NCI-H1092 (cell line): ENCODE measurements at places on chromosomes 16 and 17.

GRCh38 chr16:78669994-78670393 lies 570.5 kb downstream of the WWOX start:
- no peak for DNase-seq

DNA sequence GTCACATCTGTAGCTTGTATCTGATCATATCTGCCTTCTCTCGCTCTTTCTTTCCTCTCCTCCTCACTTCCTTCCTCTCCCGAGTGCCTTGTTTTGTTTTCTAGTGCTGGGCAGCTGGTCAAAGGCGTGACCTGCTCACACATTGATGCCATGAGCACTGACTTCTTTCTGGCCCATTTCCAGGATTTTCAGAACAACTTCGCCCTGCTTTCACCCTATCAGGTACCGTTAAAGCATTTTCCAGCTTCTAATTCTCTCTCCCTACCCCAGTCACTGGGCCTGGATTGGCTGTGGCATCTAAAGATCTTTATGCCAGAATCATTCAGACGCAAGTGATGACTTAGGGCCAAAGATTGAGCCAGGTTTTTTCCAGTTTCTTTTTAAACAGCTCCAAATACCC lies 55.5 kb downstream of the OTOA start:
- no peak for DNase-seq

DNA sequence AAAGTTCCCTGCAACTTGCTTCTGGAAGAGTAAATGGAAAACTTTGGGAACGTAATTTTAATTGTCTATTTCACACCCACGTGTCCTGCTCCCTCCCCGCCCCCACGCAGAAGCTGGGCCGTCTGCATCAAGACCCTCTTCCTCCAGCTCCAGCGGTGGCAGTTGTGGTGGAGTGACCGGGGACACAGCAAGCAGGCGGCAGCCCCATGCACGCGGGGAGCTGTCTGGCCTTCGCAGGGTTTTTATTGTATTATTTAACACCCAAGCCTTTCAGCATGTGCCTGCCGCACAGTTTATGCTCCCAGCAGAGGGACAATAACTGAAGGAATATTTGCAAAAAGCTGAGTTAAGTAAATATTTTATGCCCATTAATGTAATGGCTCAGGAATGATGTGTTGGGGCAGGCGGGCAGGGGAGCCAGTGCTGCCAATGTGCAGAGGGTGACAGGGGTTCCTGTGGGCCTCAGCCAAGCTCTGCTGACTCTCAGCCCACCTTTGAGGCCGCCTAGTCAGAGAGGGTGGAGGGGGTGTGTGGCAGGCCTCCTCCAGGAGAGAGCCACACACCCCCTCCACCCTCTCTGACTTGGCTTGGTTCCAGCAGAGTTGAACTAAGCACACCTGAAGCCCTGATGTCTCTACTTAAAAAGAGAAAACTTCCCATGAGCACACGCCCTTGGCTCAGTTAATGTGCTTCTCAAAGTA lies 32.4 kb upstream of the ENPP7 start:
- DNase-seq: no peak

DNA sequence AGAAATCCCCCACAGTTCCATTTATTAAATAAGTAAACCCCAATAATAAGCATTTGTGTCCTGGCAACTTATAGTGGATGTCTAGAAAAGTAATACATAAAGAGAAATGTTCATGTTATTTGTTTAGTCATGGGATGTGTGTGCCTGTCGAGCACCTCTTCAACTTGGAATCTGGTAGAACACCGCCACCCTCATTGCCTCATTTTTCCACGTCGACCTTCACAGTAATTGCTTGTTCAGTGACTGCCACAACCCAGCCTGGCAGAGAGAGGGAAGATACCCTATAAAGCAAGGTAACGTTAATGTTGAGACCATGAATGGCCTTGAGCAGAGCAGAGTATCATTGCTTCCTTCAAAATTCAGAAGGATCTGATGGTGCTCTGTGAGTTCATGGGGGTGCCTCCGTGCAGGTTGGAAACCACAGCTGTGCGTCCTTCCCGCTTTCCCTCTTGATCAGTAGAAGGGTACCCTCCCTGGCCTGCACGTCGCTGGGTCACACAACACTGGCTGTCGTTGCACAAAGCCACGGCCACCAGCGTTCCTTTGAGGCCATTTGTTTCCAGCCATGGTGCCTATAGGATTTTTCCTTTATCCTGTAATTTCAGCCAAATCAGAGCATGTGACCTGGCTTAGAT lies 3.7 kb upstream of the DNASE1 start:
- no peak for DNase-seq

GRCh38 chr16:49763826-49764225 lies 92.1 kb downstream of the ZNF423 start:
- no peak for DNase-seq

DNA sequence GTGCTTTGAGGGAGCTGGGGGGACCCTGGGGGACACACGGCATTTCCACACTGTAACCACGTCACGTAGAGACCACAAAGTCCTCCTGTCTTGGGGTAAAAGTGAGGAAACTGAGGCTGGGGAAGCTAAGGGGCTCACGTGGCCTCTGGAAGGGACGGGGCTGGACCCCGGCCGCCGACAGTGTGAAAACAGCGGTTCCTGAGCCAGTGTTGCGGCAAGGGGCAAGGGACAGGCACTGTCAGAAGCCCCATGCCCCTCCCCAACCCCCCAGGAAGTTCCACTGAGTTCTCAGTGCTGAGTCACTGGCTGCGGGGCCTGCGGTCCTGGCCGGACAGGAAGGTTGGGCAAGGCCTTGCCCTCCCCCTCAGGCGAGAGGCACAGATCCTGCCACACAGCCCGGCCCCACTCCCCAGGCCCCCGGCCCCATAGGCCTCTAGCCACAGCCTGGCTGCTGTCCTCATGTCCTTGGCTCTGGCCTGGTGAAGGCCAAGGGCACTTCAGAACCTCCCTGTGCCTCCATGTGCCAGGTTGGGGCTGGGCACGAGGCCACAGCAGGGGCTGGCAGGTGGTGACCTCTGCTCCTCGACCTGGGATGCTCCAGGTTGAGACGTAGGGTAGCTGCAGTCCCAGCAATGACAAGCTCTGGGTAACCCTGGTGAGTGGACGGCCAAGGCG lies 5.0 kb upstream of the CCDC57 start:
- no peak for DNase-seq

DNA sequence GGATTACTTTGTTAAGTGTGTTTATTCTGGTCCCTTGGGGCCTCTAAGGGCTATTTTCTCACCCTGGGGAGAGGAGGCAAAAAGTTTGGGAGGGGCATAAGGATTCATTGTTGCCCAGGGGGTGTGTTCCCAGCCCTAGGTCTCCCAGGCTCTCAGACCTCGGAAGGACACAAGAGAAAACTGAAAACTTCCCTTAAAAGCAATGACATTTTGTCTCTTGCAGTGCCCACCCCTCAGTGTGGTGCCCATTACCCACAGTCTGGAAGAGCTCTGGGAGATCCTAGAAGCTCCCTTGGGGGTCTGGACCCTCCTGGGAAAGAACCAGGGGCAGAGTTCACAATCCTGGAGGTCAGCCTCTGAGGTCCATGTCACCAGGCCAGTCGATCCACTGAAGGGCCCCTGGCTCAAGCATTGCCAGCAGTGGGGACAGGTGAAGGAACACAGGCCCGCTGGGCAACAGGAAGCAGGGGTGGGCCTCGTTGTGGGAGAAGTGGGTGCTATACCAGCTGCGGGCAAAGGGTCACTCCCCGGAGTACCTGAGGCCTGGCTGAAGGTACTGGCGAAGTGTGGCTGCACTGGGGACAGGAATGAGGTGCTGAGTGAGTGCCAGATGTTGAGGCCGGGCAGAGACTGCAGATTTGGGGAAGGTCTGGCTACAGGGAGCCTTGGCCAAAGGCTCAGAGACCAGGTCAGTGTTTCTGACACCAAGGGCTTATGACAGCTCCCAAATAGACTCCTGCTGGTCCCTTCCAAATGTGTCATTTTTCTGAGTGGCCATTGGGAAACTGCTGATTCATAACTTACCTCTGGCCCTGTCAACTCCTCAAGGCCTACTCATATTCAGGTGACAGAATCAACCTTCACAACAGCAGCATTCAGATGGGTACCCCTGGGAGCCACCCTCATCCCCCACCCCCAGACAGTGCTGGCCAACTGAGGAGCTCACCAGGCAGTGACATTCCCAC lies 4.6 kb upstream of the ZNF747 start:
- no peak for DNase-seq

- no peak for DNase-seq
Observed at GRCh38 chr17:41814195-41814594, 1.4 kb downstream of the FKBP10 start.

GRCh38 chr17:67051837-67052236 lies 7.5 kb downstream of the CACNG1 start:
- DNase-seq: no peak

DNA sequence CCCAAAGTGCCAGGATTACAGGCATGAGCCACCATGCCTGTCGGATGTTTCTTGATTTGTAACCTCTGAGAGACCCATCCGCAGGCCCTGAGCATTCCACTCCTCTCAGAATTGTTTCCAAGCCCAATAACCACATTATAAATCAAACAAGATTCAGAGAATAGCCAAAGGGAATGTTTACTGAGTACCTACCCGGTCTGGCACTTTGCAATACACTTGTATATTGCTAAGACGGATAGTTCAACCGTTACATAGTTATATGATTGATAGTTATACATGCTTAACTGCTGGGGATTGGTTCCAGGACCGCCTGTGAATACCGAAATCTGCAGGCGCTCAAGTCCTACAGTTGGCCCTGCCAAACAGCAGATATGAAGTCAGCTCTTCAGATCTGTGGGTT lies 3.0 kb upstream of the KAT8 start:
- no peak for DNase-seq

GRCh38 chr16:88489163-88489741 lies 36.2 kb downstream of the ZFPM1 start:
- no peak for DNase-seq

- DNase-seq: no peak
Observed at GRCh38 chr17:72926171-72926570, 166.3 kb downstream of the SLC39A11 start.

- no peak for DNase-seq
Observed at GRCh38 chr17:78766743-78767294, 15.3 kb downstream of the CYTH1 start.

DNA sequence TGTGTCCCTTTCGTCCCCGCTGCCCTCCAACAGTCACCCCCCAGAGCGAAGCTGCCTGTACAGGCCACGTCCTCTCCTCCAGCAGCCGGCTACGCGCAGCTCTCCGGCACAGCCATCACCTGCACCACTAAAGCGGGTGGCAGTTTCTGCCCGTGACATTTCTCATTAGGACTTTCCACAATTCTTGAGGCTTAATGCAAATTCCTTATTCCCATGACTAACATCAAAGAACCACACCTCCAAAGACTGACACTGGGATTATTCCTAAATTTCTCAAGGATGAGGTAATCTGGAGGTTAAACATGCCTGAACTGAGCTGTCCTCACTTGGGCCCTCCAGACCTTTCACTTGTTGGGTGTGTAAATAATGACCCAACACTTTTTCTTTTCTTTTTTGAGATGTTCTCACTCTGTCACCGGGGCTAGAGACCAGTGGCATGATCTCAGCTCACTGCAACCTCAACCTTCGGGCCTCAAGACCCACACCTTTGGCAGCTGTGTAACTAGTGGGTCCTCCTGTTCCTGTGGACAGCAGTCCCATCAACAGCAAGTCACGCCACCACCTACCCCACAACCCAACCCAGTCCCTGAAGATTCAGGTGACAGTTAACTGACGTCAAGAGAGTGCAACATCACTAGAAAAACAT lies 11.7 kb downstream of the ANKRD11 start:
- no peak for DNase-seq

GRCh38 chr17:77863814-77864161 lies 94.7 kb upstream of the TNRC6C start:
- no peak for DNase-seq

DNA sequence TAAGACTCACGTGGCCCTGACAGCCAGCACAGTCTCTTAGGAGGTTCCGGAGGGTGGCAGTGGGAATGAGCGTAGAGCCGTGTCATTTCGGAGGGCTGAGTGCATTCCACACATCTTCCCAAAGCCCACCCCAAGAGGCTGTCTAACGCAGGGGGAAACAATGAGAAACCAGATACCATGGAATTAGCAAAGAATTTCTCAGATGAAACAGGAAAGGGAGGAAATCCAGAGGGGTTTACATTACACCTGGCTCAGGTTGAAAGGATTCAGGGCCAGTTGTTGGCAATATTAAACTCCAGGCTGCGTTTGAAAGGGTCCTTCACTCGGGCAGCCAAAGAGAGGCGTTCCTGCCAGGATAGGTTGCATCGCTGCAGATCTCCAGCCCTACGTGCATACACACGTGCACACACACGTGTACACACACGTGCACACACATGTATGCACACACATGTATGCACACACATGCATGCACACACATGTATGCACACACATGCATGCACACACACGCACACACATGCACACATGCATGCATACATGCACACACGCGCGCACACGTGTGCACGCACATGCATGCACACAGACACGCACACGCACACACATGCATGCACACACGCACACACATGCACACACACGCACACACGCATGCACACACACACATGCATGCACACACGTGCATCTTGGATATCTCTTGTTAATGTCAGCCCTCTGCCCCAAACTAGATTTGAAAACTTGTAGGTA lies 12.2 kb downstream of the CBX4 start:
- no peak for DNase-seq

GRCh38 chr16:57694725-57695679 lies at the start of gene DRC7:
DRC7 (plus strand) TSS chr16:57694806; CDS start chr16:57697950, 3,144 bp downstream.
- DNase-seq: peak; percentile 38

- DNase-seq: no peak
Observed at GRCh38 chr17:8537734-8538133, 92.8 kb downstream of the MYH10 start.

DNA sequence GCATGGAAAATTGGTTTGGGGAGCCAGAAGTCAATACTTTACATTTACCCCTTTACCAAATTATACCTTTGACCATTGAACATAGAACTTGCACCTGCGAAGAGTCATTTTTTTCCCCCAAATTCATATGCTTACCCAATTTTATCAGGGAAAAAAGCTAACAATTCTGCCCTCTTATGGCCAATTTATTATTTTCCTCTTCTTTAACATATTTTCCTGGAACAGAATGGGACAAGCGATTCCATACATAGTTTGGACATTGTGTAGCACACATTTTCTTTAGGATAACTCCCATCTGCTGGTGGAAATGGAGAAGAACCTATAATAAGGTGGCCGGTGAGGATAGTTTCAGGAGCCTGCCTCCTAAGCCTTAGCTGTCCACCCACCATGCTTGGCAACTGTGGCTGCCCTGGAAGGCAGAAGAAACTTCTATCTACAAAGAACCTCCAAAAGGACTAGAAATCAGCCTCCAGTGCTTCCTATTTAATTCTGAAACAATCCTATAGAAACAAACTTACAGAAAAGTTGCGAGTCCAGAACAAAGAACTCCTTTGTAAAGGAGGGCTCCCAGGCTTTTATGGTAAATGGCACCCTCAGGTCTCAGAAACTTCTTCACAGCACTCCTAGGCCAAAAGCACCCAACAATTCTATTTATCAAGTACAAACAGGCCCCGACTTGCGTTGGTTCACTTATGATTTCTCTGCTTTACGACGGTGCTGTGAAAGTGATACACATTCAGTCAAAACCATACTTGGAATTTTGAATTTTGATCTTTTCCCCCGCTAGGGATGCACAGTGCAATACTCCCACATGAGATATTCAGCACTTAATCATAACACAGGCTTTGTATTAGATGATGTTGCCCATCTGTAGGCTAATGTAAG lies 64.1 kb upstream of the CACNG4 start:
- no peak for DNase-seq
